ENCODE measurements at places on chromosomes 12 and 14. TPM values are rescaled to one million over a fixed set of nuclear protein-coding genes. Genes with fewer than 3 reads are reported as not detected.

GRCh38 chr14:95761436-95761835 lies 47.5 kb upstream of the TCL1A start:
- DNase-seq = no peak

- DNase-seq = peak; percentile 67
Observed at GRCh38 chr12:130335517-130336392, 1.9 kb upstream of the PIWIL1 start.

GRCh38 chr12:85423947-85424346 lies 143.9 kb downstream of the ALX1 start:
- no peak for DNase-seq

GRCh38 chr12:95057424-95057823 lies 16.0 kb downstream of the NR2C1 start:
- DNase-seq = no peak

DNA sequence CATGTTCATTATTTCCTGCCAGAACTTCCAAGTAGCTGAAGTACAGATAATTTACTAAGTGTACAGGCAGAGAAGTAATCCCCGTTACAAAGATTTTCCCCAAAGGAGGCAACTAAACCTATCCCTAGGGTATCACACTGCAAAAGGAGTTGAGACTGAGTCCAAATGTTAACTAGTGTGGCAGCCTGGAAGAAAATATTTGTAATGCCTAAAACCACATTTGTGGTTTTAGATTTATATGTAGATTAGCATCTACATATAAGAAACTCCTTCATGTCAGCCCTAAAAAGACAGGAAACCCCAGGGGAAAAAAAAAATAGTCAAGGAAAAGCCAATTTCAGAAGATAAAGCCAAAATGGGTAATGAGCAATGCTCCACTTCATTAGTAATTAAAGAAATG lies 1.4 kb upstream of the RNASE12 start:
- DNase-seq = no peak

GRCh38 chr12:46374310-46374709 lies 1.7 kb upstream of the SLC38A2 start:
- no peak for DNase-seq

- no peak for DNase-seq
Observed at GRCh38 chr12:124162151-124163110, 132.5 kb upstream of the RFLNA start.

DNA sequence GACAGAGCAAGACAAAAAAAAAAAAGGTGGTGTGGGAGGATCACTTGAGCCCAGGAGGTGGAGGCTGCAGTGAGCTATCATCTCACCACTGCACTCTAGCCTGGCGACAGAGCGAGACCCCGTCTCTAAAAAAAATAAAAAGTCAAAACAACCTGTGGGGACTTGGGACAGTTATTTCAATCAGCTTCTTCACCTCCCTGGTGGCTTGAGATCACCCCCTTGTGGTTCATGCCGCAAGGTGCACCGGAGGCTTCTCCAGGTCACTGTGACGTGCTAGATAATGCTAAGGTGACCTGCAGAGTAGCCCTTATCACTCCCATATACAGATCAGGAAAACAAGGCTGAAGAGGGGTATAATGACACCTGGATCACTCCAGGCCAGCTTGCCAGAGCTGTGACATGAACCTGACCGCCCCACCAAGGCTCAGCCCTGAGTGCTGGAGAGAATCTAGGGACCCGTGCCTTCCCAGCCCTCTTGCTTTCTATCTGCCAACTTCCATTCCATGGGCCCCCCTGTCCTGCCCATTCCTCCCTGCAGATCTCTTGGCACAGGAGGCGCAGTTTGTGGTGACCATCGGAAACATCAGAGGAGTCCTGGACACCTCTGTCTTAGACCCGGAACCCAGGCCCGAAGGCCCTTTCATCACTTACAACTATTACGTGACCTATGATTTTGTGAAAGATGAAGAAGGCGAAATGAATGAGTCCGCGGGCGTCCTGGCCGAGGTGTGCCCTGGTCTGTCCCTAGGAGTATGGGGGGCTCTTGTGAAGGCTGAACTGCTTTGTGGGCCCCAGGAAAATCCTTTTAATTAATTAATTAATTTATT lies 8.1 kb downstream of the LRRC43 start:
- no peak for DNase-seq

DNA sequence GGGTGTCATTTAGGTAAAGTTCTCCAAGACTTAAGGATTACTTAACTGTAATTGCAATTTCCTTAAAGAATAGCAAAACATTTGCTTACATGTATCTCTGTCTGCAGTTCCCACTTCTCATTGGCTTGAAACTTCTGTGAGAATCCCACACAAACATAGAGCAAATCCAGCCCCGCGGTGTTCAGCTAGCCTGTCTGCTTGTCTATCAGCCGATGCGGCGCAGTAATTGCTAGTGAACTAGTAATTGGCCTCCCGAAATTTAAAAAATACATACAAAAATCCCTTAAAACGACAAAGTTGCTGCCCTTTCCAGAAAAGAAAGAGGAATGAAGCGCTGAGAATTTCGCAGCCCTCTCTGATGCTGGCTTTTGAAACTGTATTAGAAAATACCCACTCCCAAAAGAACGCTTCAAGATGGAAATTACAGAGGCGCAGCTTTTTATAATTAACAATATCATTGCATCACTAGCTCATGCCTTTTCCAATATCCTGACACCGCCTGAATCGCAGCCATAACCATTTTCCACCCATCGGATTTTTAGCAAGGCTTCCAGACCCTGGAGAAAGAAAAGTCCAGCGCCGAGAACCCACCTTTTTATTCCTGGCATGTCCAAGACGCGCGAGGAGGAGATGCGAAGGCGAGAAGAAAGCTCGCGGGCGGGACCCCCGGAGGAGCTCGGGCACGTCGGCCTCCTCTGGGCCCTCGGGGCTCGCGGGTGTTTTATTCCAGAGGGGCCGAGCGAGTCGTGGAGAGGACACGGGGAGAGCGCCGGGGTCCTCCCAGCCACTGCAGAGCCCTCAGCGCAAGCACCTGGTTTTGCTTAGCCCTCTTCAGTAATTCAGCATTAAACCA lies 646 bp downstream of the FBLN5 start:
- no peak for DNase-seq

GRCh38 chr12:111076611-111077451 lies 156.5 kb upstream of the MYL2 start:
- DNase-seq = no peak

GRCh38 chr14:96103560-96104460 lies 64.6 kb downstream of the C14orf132 start:
- no peak for DNase-seq

GRCh38 chr12:80445083-80445793 lies 1.2 kb downstream of the PTPRQ start:
- DNase-seq = no peak

DNA sequence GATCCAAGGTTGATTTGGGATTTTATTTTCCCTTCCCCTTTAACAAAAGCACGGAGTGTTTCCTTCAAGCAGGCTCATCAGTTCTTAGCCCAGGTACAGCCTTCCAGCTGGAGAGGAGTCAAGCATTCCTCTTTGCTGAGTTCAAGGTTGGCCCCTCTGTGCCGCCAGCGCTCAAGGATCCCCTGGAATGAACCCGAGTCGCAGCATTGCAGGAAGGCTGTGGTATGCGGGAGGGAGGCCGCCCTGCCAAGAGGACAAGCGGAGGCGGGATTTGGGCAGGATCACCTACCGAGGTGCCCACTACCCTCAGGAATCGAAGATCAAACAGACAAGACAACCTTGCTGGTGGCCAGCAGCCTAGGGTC lies 53.9 kb upstream of the NCOR2 start:
- no peak for DNase-seq

DNA sequence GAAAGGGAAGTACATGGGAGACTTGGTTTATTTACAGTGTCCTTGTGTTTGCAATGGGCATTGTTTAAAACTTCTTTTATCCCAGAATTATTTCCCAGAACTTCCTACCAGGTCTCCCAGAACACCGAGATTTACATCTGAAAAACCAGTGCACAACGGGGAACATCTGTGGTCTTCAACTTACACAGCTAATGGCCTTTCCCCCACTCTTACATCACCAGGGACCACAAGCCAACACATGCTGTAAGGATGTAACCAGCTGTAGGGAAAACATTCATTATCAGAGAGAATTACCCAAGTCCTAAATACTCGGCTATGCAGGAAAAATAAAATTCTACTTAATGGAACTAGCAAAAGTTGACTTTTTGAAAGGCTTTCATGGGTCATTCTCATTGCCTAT lies 267.6 kb downstream of the DUSP6 start:
- DNase-seq = no peak

DNA sequence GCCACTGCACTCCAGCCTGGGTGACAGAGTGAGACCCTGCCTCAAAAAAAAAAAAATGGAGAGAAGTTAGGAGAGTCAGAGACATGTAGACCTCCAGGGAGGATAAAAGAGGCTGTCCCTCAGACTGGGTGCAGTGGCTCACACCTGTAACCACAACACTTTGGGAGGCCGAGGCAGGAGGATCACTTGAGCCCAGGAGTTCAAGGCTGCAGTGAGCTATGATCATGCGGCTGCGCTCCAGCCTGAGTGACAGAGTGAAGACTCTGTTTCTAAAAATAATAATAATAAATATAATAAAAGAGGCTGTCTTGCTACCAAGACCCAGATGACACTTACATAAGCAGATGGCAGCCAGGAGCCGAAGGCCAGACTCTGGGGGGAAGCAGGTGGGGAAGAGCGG lies 18.5 kb downstream of the SLC7A8 start:
- no peak for DNase-seq

GRCh38 chr14:61151251-61151650 lies 129.9 kb downstream of the TMEM30B start:
- no peak for DNase-seq

GRCh38 chr12:54523637-54524036 lies 25.8 kb upstream of the PDE1B start:
- no peak for DNase-seq

GRCh38 chr14:28944605-28945004 lies 178.0 kb downstream of the FOXG1 start:
- no peak for DNase-seq

- DNase-seq = no peak
Observed at GRCh38 chr12:106213662-106214061, 34.2 kb downstream of the CKAP4 start.

- no peak for DNase-seq
Observed at GRCh38 chr12:69003991-69004390, 71.0 kb upstream of the CPM start.

- no peak for DNase-seq
Observed at GRCh38 chr12:81722004-81722403, 37.1 kb downstream of the PPFIA2 start.

DNA sequence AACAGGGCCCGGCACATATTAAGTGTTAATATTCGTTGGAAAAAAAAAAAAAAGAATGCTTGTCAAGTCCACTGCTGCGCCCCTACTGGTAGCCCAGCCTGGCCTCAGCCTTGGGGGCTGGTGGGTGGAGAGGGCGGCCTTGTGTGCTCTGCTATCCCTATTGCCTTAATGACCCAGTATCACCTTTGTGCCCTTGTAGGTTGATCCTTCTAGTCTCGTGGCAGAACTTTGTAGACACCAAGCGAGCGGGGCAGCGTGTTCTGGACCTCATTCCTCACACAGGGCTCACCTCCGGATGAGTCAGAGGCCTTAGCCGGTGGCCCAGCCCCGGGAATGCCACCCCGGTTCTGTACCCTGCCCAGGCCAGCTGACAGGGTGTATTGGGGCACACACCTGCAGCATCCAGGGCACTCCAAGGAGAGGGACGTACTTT lies 1.8 kb upstream of the RCOR1 start:
- no peak for DNase-seq

- no peak for DNase-seq
Observed at GRCh38 chr14:35201066-35201465, 78.7 kb downstream of the PRORP start.

- no peak for DNase-seq
Observed at GRCh38 chr12:39671898-39672875, 52.6 kb upstream of the ABCD2 start.

- no peak for DNase-seq
Observed at GRCh38 chr12:28543021-28543890, 353.0 kb downstream of the CCDC91 start.

DNA sequence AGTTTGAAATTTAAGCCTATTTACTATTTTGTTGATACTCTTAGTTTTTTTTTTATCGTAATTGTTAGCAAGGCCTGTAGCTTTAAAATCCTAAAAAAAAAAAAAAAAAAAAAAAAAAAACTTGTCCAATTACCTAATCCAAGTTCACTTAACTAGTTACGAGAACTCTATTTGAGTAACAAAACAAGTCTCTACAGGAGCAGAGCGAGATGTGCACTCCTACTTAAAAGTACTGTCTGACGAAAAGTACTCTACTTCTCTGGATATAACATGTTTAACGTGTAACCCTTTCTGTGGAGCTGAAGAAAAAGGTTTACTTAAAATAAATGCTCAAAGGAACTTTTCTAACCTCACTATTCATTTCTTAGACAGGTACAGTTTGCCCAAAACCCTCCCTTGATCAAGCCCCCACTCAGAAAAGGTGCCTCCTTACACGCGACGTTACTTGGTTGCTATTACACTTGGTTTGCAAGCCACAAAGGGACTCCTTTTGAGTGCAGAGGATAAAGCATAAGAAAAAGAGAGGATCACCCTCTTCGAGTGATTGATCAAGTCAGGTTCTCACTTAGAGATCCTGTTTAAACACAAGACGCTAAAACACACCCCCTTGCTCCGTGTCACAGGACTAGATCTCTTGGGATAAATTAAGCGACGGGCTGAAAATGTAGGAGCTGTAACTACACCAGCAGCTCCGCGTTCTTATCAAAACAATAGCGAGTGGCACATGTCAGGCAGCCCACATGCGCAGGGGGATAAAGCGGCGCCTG lies 2.2 kb downstream of the BAZ1A start:
- DNase-seq = no peak

DNA sequence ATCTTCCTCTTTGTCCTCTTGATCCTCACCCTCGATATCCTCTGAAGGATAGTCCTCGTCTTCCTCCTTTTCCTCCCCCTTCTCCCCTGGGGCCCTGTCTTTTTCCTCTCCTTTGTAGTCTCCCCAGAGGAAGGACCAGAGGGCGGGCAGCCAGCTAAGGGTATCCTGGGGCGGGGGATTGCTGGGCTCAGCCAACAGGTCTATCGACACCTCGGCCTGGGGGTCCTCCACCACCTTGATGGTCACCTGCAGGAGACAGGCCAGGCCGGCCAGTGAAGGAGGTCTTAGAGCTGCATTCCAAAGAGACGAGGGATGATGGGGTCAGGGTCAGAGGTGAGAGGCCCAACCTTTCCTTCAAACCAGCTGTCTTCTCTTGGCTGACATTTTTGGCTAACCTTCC lies 16.2 kb downstream of the ISM2 start:
- no peak for DNase-seq

- no peak for DNase-seq
Observed at GRCh38 chr12:58750484-58750883, 169.8 kb downstream of the LRIG3 start.

GRCh38 chr14:89697281-89698060 lies 257.1 kb downstream of the EFCAB11 start:
- no peak for DNase-seq

- DNase-seq = no peak
Observed at GRCh38 chr14:34251662-34252061, 210.4 kb downstream of the SPTSSA start.

- no peak for DNase-seq
Observed at GRCh38 chr12:48034835-48035805, 30.8 kb upstream of the COL2A1 start.

Gene INHBC
- total RNA-seq = not detected

Gene WSCD2
- total RNA-seq = 2.9 TPM

Gene TAC3
- 0.82 TPM for total RNA-seq

Gene LBHD2
- not detected for total RNA-seq

Gene CIT
- 11.4 TPM for total RNA-seq

Gene TUBA1C
- total RNA-seq = 55.0 TPM

Gene KCNH3
- total RNA-seq = 3.7 TPM

Gene SLC5A8
- total RNA-seq = 3.3 TPM

Gene MYF5
- not detected for total RNA-seq

Gene LRFN5
- total RNA-seq = 66.9 TPM

Gene RPS6KL1
- 23.6 TPM for total RNA-seq

Gene KCNK10
- total RNA-seq = 11.8 TPM

Gene IAPP
- total RNA-seq = under 0.01 TPM

Measured in frontal cortex (tissue), 4 donors.